ENCODE measurements at places on chromosomes 4 and X. TPM values are rescaled to one million over a fixed set of nuclear protein-coding genes. Genes with fewer than 3 reads are reported as not detected.

- no peak for DNase-seq
These were observed 42.4 kb upstream of the SLC39A8 start for GRCh38 chr4:102387552-102388150.

- peak; percentile 42 for DNase-seq
These were observed 205.3 kb downstream of the TENM3 start for GRCh38 chr4:182448281-182449151.

DNA sequence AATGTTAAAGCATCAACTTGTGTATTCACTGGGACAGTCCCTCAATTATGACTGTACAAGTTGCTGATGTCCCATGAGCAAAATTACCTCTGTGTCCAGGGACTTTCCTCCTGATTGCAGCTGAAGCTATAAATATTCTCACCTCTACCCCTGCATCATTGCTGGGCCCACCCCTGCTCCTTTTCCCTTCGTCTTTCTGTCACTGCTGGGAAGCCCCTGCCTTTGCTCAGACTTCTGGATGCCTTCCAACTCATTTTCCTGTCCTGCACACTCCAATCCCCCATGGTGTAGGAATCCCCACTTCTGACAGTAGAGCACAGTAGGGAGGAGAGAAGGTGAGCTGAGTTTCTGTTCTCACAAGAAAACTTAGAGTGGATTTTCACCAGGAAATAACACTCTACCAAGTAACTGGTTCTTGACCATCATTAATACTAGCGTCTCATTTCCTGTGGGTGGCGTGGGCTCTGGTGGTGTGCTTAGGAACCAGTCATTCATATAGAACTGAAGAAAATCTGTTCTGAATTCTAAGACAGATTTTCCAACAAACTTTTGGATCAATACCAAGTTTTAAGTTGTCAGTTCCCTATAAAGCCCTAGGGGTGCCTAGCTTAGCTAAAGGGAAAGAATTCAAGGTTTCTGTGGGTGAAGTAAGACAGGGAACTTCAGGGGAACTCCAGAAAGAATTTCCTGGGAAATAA lies 136.2 kb upstream of the MED14 start:
- peak; percentile 40 for DNase-seq

The VCX2 gene
- total RNA-seq = not detected

- no peak for DNase-seq
These were observed 31.3 kb downstream of the CD38 start for GRCh38 chr4:15809466-15809865.

DNA sequence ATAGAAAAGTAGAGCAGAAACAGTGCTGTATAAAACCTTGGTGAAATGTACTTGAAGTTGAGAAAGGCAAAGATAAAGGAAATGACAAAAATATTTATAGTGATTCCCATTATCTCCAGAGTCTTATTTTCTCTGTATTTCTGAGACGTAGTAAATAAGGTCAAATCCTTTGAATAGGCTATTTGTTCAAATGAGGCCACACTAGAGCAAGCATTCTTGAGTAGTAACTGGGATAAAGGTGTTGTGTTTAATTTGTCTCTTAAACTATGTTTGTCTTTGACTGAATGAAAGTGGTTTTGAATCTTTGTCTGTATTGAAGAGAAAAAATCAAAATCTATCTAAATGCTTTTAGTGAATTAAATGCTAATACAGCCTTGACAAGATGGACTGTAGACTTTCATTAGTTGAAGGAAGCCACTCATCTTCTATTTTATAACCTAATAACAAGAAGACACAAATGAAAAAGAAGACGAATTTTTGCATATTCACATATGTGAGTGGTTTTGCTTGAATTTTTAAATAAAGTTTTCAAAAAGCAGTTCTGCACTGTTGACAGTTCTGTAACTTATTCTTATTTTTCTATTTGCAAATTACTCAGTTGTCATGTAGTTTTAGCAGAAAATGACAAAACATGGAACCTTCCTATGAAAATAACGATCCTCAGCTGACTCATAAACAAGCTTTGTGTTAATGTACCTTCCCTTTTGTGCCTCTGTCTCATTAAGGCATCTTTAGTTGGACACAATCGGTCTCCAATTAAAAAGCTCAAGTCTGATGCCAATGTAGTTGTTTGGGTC lies 94.8 kb upstream of the PCDH18 start:
- DNase-seq = no peak

DNA sequence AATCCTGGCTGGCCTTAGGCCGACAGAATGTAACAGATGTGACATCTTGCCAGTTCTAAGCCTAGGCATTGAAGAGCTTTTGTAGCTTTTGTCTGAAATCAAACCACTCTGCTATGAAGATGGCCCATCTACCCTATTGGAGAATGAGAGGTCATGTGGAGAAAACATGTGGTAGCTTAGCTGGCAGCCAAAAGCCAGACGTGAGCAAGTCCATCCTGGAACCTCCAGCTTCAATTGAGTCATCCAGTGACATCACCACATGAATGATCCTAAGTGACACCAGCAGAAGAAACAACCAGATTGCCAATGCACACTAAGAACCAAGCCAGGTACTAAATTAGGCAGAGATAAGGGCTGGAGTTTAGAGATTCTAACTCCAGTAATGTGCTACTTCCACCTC lies 154.8 kb upstream of the ZFP42 start:
- no peak for DNase-seq

DNA sequence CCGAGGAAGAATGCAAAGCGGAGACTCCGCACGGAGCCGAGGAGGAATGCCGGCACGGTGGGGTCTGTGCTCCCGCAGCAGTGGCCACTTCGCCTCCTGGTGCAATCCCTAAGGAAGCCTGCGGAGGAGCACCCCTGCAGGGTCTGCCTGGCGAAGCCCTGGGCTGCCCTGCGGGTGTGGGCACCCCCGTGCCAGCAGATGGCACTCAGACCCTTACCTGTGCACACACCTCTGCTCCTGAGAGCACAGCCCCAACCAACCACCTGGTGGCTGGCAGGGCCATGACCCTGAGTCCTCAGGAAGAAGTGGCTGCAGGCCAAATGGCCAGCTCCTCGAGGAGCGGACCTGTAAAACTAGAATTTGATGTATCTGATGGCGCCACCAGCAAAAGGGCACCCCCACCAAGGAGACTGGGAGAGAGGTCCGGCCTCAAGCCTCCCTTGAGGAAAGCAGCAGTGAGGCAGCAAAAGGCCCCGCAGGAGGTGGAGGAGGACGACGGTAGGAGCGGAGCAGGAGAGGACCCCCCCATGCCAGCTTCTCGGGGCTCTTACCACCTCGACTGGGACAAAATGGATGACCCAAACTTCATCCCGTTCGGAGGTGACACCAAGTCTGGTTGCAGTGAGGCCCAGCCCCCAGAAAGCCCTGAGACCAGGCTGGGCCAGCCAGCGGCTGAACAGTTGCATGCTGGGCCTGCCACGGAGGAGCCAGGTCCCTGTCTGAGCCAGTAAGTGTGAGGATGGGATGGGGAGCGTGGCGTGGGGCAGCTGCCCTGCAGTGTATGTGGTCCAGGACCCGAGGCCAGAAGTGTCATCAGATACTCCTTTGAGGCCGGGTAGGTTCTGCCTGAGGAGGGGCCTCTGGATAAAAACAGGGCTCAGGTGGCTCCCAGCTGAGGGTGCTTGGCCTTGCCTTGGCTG lies 7.0 kb downstream of the TACC3 start:
- DNase-seq = peak; percentile 38

DNA sequence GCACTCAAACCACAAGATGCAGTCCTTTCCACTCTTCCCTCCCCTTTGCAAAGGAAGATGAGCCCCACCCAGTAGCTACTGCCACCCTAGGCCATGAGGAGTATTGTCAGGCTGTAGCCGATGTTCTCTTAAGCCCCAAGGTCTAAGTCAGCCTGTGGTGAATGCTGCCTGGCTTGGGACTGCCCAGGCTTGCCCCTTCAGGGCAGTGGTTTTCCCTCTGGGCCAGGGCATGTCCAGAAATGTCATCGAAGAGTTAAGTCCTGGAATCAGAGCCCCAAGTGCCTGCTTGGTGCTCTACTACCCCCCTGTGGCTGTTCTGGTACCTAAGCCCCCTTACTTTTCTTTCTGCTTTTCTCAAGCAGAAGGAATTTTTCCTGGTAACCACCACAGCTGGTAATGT lies 11.8 kb upstream of the PGK1 start:
- DNase-seq = peak; percentile 50

DNA sequence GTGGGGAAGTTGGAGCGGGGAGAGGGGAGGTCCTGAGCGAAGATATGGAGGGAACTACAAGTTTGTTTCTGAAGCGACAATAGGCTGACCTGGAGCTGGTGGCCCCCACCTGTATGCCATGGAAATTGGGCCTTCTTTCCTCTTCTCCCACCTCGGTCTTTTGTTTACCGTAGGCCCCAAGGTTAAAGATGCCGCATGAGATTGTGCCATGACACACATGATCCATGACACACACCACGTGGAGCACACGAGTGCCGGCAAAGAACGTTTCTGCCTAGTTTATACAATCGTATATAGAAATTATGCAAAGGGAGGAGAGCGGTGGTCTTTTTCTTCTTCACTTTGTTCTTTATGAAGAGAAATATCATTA lies 408 bp downstream of the TMEM33 start:
- DNase-seq = peak; percentile 50

The NAA11 gene
- not detected for total RNA-seq

DNA sequence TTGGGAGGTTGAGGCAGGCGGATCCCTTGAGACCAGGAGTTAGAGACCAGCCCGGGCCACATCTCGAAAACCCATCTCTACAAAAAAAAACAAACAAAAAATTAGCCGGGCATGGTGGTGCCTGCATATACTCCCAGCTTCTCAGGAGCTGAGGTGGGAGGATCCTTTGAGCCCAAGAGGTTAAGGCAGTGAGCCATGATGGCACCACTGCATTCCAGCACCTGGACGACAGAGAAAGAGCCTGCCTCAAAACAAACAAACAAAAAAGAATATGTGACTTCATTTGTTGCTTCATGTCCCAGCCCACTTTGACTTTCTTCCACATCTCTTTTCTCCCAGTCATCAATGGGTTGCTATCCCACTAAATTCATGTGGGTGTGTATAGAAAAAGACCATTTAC lies 79.7 kb downstream of the BCOR start:
- no peak for DNase-seq

- no peak for DNase-seq
These were observed 99.9 kb downstream of the NHS start for GRCh38 chrX:17474892-17475291.

The GLOD5 gene
- total RNA-seq = not detected

The GABRE gene
- not detected for total RNA-seq

The FGF13 gene
- total RNA-seq = not detected

DNA sequence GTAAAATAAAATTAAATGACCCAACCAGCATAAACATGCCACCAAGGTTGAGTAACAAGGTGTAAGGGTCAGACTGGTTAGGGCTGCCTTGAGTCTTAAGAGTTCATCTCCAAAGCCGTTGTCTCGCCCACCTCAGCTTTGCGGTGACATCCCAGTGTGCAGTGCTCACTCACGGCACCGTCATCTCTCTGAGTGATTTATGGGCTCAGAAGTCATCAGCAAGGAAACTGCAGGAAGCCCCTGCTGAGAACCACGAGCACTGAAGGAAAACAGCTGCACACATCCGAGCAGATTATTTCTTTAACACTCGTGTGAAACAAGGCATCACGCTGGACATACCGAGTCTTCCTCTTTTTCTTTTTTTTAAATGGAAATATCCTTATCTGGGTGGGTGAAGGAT lies 411.1 kb downstream of the TRIML1 start:
- DNase-seq = no peak

The RTL9 gene
- not detected for total RNA-seq

- no peak for DNase-seq
These were observed 6.3 kb downstream of the TMEM154 start for GRCh38 chr4:152673489-152673888.

The SLC34A2 gene
- not detected for total RNA-seq

DNA sequence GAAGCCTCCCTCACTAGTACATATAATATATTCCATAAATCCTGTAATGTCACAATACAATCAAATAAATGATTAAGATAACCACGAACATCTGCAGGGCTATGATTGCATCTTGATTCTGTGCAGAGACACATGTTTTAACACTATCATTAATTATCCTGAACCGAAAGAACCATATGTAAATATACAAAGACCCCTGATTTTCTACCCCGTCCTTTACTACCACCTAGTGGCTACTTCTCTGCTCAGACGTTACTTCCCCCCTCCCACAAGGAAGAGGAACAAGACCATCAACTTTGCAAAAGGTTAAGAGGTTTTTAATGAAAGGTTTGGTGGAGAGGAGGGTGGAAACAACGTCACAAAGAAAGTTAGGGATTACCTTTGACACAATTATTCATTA lies 134.0 kb downstream of the COL4A6 start:
- DNase-seq = no peak

The ZCCHC12 gene
- not detected for total RNA-seq

DNA sequence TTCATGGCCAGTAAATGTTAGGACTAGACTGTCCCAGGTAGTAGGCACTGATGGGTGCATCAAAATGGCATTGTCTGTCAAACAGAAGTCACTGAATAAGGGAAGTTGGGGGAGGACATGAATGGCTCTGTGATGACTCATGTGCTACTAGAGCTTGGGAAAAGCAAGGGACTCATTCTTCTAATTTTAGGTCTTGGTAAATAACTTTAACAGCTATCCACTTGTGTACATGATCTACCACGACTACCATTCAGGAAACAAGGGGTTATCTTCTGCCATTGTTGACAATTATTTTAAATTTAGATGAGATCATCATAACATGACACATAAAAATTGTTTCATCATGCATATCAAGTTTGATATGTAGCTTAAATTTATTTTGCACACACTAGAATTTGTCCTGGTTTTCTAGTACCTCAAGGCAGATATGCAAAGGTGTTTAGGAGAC lies 6.3 kb downstream of the AREG start:
- no peak for DNase-seq

The ASB5 gene
- not detected for total RNA-seq

DNA sequence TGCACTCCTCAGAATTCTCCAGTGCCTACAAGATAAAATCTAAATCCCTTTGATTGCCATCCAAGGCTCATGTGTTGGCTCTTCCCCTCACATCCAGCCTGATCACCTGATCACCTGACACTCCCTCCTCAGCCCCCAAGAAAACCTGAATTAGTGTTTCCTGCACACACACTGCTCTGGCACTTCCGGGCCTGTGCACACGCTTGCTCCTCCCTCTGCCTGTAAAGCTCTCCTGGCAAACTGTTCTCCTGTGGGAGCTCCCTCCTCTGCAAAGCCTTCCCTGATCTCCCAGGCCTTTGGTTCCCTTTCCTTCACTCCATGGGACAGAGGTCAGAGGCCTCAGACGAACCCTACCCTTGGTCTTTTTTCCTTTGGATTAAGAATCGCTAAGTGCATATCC lies 19.9 kb downstream of the PHKA2 start:
- no peak for DNase-seq

- DNase-seq = no peak
These were observed 144.9 kb downstream of the FHIP1A start for GRCh38 chr4:151553874-151554273.

The PAGE2B gene
- 2.0 TPM for total RNA-seq

DNA sequence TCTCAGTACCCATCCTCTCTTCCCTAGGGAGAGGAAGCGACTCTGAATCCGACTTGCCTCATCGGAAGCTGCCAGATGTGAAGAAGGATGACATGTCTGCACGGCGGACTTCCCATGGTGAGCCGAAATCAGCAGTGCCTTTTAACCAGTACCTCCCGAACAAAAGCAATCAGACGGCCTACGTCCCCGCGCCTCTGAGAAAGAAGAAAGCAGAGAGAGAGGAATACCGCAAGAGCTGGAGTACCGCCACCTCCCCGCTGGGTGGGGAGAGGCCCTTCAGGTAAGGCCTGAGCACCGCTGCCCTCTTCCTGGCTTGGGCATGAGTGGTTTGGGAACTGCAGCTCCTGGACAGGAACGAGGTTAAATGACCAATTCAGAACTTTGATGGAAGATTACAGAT lies 81.2 kb downstream of the LIMCH1 start:
- no peak for DNase-seq

GRCh38 chr4:69057620-69058409 lies 38.5 kb upstream of the UGT2B7 start:
- DNase-seq = no peak
